Activated CD8-positive, alpha-beta T cell treated with anti-CD3 and anti-CD28 coated beads for 36 hours (primary cell): ENCODE measurements at places on chromosomes 11 and 22.

DNA sequence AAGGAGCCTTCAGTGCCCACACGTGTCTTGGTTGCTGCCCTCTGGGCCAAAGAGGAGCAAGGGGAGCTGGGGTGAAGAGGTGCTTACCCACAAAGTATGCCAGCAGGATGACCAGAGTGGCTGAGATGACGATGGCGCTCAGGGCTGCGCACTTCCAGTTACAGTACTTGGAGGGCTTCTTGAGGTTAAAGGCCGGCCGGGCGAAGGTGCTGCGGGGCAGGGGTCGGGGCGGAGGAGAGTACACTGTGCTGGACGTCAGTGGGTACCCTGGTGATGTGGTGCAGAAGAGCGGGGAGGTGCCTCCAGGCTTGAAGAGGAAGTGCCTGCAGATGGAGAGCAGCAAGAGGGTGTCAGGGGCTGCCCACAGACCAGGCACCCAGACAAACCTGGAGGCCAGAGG is 315.0 kb upstream of the NARS2 start:
- H3K4me3 ChIP-seq, result no peak overlapping the region
- DNase-seq, result no peak
- no peaks in the 10 kb centered on the region for H3K36me3 ChIP-seq

GRCh38 chr11:69140635-69141034 is 15.1 kb upstream of the SMIM38 start:
- DNase-seq, result no peak
- peaks cover 17% of the 10 kb centered on the region for H3K4me1 ChIP-seq
- H3K27ac ChIP-seq, result no peak overlapping the region
- peaks cover 6% of the 10 kb centered on the region for H3K36me3 ChIP-seq
- H3K4me3 ChIP-seq, result no peak overlapping the region
- H3K27me3 ChIP-seq, result no peaks in the 10 kb centered on the region

DNA sequence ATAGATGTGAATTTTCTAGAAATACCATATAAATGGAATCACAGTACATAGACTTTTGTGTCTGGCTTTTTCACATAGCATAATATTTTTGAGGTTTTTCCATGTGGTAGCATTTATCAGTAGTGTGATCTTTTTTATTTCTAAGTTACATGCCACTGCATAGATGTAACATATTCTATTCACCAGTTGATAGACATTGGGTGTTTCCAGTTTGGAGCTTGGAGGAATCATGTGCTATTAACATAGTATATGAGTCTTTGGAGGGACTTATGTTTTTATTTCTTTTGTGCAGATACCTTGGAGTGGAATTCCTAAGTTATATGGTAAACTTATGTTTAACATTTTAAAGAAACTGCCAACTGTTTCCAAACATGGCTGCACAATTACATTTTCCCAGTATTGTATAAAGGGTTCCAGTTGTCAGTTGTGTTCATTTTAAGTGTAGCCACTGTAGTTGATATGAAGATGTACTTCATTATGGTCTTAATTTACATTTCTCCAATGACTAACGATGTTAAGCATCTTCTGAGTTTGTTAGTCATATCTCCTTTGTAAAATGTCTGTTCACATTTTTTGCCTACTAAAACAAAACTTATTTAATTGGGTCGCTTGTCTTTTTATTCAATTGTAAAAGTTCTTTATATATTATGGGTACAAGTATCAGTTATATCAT is 145.7 kb upstream of the TRPC6 start:
- H3K27me3 ChIP-seq, result no peaks in the 10 kb centered on the region
- no peaks in the 10 kb centered on the region for H3K4me1 ChIP-seq
- no peak overlapping the region for H3K4me3 ChIP-seq
- no peak for DNase-seq
- no peak overlapping the region for H3K27ac ChIP-seq
- no peaks in the 10 kb centered on the region for H3K36me3 ChIP-seq

DNA sequence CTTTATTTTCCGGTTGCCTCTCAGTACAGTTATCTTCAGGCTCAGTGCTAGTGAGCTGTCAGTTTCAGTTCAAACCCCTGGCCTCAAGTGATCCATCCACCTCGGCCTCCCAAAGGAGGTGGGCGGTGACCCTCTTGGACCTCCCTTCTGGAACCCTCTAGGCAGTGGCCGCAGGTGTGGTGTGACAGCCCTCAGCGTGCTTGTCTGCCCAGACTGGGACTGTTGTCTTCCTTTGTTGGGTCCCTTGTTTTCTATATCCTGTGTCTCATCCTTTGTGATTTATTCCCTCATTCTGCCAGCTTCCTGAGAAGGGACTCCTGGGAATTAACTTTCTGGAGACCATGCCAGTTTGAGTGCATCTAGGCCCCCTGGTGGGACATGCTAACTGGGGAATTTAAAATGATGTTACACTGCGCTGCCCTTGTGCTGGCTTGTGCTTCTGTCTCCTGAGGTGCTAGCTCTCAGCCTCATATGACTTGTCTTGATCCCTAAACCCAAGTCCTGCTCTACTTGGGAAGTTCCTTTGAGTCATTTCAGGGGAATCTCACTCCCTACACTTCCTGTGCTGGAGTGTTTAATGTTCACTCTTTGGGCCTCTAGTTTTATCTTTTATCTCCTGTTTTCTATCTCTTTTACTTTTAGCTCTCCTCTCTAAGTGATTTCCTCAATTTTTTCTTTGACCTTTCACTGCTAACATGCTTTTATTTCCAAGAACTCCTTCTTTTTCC is 19.4 kb downstream of the MED15 start:
- no peaks in the 10 kb centered on the region for H3K27me3 ChIP-seq
- H3K4me3 ChIP-seq, result no peak overlapping the region
- H3K27ac ChIP-seq, result peak overlapping the region; percentile 57
- no peak for DNase-seq
- peaks cover 43% of the 10 kb centered on the region for H3K36me3 ChIP-seq

DNA sequence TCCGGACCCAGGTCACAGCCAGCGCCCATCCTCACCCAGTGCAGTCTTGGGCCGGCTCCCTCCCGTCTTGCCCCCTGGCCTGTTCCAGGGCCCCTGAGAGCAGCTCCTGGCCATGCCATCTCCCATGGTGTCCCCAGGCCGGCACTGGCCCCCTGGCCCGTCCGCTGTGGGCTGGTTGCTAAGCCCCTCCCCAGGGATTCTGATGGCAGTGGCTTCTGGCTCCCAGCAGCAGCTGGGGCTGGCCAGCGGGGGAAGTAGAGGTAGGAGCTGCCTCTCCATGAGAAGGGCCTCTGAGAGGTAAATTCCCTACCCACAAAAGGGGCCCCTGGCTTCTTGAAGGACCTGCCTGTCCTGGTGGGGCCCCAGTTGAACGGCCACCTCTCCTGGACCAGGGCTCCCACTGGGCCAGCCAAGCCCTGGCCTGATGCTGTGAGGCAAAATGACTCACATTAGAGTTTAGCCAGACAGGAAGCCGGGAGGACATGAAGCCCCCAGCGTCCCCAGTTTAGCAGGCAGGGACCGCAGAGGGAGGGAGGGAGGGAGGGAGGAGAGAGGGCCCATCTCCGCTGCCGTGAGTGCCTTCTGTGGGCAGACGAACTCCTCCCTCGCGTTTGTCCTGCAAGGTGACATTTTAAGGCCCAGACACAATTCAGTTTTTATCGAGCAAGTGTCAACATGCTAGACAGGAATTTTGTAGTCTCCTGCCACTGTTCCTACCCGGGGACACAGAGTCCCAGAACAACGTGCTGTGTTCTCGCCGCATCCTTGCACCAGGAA is 32.9 kb upstream of the GAL start:
- H3K27me3 ChIP-seq, result peaks cover 13% of the 10 kb centered on the region
- no peak for DNase-seq
- H3K27ac ChIP-seq, result no peak overlapping the region
- H3K4me3 ChIP-seq, result no peak overlapping the region
- peaks cover 3% of the 10 kb centered on the region for H3K36me3 ChIP-seq
- no peaks in the 10 kb centered on the region for H3K4me1 ChIP-seq

GRCh38 chr11:19176629-19177186 is 25.1 kb downstream of the CSRP3 start:
- H3K36me3 ChIP-seq, result peaks cover 36% of the 10 kb centered on the region
- no peaks in the 10 kb centered on the region for H3K4me1 ChIP-seq
- H3K27ac ChIP-seq, result no peak overlapping the region

DNA sequence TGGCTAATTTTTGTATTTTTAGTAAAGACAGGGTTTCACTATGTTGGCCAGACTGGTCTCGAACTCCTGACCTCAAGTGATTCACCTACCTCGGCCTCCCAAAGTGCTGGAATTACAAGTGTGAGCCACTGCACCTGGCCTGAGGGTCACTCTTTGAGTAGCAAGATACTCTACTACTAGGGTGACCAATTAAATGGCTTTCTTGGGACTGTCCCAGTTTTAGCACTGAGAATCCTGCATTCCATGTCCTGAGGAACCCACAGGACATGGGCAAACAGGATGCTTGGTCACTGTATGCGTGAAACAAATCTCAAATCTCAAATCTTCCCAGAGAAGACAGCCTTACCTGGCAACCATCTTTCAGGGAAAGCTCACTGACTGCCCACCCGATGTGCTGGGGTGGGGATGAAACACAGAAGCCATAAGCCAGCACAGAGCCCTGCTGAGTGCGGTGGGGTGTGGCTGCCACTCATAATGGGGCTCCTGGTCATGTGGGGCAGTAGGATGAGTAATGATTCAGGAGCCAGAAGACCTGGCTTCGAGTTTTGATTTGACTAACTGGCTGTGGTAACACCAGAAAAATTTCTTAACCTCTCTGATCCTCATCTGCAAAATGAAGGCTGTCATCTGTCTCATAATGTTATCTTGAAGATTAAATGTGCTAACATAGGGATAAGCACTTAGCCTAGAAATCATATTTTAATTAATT is 11.5 kb downstream of the CLMP start:
- H3K4me1 ChIP-seq, result peaks cover 4% of the 10 kb centered on the region
- DNase-seq, result peak; percentile 41
- no peak overlapping the region for H3K4me3 ChIP-seq
- no peak overlapping the region for H3K27ac ChIP-seq

GRCh38 chr22:34879001-34879400 is 187.0 kb upstream of the ISX start:
- H3K4me3 ChIP-seq, result no peak overlapping the region
- H3K4me1 ChIP-seq, result no peaks in the 10 kb centered on the region
- DNase-seq, result no peak
- H3K27ac ChIP-seq, result no peak overlapping the region

- H3K27ac ChIP-seq, result peak overlapping the region; percentile 82
- no peak overlapping the region for H3K4me3 ChIP-seq
- peaks cover 27% of the 10 kb centered on the region for H3K4me1 ChIP-seq
- DNase-seq, result peak; percentile 74
- no peaks in the 10 kb centered on the region for H3K27me3 ChIP-seq
Measured at GRCh38 chr11:129853518-129854231, 38.0 kb downstream of the TMEM45B start.

DNA sequence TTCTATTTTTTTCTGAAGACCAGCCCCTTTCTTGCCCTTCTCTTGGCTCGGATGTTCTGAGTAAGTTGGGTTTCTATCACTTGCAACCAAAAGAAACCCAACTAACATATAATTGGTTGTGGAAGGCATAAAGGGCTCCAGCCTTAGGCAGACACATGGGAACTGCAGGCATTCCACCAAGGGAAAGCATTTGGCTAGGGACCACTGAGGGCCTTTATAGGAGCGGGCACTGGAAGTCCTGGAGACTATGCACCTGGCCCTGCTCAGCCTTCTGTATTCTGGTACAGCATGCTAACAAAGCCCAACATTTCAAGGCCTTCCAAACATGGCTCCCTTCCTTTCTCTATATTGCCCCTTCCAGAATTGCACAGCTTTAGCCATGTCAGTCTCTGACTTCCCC is 17.6 kb upstream of the LMO1 start:
- H3K27ac ChIP-seq, result no peak overlapping the region
- no peaks in the 10 kb centered on the region for H3K4me1 ChIP-seq
- no peak overlapping the region for H3K4me3 ChIP-seq
- no peaks in the 10 kb centered on the region for H3K36me3 ChIP-seq
- peaks cover 6% of the 10 kb centered on the region for H3K27me3 ChIP-seq

DNA sequence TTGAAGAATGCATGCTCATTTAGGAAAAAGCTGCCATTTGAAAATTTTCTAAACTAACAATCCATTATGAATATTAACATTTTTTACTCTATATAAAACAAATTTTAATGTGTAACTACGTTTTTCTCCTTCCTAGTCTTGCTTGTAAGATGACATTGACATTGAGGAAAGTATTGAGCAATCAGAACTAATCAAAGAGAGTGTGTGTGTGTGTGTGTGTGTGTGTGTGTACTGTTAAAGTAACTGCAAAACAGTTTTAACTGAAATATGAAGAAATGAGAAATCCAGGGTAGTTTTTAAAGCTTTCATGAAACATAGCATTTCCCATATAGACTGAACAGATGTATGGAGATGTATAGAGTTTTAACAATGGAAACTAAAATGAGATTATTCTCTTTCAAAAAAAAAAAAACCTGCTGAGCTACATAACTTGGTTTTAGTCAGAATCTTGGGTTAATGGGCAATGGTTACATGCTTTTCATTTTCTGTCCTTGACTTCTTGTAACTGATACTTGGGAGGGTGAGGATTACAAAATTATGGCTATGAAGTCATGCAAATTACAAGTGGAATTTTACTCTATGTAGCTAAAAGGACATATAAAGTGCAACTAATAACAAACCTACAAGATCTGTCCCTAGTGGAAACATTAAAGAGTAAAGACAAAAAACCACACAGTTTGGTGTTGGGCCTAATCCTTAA is 2.0 kb downstream of the PDGFD start:
- H3K36me3 ChIP-seq, result no peaks in the 10 kb centered on the region
- H3K4me1 ChIP-seq, result peaks cover 3% of the 10 kb centered on the region
- no peak overlapping the region for H3K4me3 ChIP-seq
- no peak overlapping the region for H3K27ac ChIP-seq
- H3K27me3 ChIP-seq, result peaks cover 27% of the 10 kb centered on the region
- no peak for DNase-seq

- H3K4me1 ChIP-seq, result no peaks in the 10 kb centered on the region
- H3K27ac ChIP-seq, result no peak overlapping the region
- peaks cover 10% of the 10 kb centered on the region for H3K27me3 ChIP-seq
- H3K36me3 ChIP-seq, result no peaks in the 10 kb centered on the region
- DNase-seq, result no peak
- H3K4me3 ChIP-seq, result no peak overlapping the region
Measured at GRCh38 chr11:12755510-12756453, 81.6 kb downstream of the TEAD1 start.

- peak; percentile 50 for DNase-seq
- no peaks in the 10 kb centered on the region for H3K36me3 ChIP-seq
- H3K27me3 ChIP-seq, result peaks cover 33% of the 10 kb centered on the region
Measured at GRCh38 chr11:8168485-8169257, at the start of gene RIC3. RIC3 (minus strand) TSS chr11:8169025; CDS start chr11:8168989, 36 bp downstream.

DNA sequence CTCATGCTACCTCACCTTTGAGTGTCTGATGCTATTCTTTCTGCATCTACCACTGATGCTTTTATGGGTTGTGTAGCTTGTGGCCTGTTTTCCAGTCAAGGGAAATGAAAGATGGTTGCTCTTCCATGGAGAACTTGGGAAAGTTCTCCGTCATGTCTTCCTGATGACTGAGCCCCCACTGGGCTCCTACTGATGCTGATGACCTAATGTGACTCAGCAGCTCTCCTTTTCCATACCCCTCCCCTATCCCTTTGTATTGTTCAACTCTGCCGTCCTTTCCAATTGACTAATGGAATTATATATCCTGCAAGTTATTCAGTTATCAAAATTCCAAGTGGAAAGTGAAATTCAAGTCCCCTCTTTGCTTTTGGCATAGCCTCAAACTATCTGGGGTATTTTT is 44.7 kb downstream of the REXO2 start:
- no peak overlapping the region for H3K4me3 ChIP-seq
- no peak overlapping the region for H3K27ac ChIP-seq
- H3K4me1 ChIP-seq, result no peaks in the 10 kb centered on the region
